NCI-H1930 (cell line): ENCODE measurements at places on chromosomes 5 and 9.

- no peak for DNase-seq
These were observed 160.3 kb upstream of the MVB12B start for GRCh38 chr9:126166291-126166690.

GRCh38 chr5:151384106-151384505 lies 36.7 kb upstream of the SLC36A2 start:
- no peak for DNase-seq

- DNase-seq, result no peak
These were observed 1011.5 kb upstream of the NUDT12 start for GRCh38 chr5:104573949-104574709.

DNA sequence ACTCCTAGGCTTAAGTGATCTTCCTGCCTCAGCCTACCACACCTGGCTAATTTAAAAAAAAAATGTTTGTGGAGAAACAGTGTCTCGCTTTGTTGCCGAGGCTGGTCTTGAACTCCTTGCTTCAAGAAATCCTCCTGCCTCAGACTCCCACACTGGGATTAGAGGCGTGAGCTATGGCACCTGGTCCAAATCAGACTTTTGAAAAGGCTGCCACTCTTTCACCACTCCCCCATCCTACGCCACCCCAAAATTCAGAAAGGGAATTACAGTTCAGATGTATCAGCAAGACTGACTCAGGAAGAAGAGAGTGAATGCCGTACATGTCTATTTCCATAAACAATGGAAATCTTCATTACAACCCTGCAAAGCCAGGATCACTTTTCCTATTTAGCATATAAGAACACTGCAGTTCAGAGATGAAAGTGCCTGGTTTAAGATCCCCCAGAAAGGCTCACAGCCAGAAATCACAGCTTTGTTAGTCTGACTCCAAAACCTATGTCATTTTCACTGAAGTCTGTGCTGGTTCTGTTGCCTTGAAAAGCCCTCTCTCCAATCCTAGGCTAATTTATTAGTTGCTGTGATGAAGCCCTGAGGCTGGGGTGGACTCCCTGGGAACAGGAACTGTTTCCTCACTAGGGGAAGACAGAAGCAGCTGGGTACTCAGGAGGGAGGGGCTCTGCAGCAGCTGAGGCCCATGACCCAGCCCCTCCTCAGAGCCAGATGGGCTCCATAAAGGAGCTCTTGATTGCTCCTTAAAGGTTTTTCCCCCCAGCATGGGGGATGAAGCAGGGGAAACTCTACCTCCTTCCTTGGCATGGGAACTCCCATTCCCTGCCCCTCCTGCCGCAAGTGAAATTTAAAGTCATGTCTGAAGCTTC lies 3.1 kb downstream of the FBLL1 start:
- DNase-seq, result no peak

DNA sequence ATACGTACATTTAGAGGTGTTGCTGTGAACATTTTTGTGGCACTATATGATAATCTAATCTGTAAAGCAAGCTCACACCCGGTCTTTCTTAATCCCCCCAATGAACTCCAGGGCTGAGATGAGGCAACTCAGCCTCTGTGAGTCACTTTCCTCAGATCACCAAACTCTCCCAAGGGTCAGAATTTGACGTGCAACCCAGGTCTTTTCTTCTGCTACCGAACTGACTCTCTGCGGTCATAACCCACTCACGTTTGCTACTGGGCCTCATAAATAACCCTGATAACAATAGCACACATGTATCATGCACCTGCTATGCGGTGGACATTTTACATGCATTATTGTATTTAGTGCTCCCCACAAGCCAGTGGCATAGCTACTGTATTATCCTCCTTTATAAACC lies 153.1 kb downstream of the DROSHA start:
- DNase-seq, result no peak

- no peak for DNase-seq
These were observed 60.0 kb upstream of the TYRP1 start for GRCh38 chr9:12633016-12633765.

DNA sequence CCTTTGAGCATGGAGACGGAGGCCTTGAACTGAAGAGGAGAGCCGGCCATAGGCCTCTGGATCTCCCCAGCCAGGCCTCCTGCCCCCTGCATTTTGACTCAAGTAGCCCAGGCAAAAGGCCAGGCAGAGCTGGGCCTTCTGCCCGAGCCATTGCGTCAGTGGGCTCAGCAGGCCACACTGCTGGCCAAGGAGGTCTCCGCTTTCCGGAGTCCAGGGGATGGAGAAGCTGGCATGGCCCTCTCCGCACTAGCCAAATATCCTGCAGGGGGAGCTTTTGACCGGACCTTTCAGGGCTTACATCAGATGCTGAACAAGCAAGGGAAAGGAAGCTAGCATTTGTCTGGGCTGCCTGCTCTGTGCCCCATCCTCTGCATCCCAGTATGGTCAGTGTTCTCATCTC lies 386.8 kb downstream of the TRIM36 start:
- DNase-seq, result no peak

GRCh38 chr5:118052503-118052902 lies 935.8 kb downstream of the DTWD2 start:
- no peak for DNase-seq
